ENCODE measurements at places on chromosomes 7 and 10.

DNA sequence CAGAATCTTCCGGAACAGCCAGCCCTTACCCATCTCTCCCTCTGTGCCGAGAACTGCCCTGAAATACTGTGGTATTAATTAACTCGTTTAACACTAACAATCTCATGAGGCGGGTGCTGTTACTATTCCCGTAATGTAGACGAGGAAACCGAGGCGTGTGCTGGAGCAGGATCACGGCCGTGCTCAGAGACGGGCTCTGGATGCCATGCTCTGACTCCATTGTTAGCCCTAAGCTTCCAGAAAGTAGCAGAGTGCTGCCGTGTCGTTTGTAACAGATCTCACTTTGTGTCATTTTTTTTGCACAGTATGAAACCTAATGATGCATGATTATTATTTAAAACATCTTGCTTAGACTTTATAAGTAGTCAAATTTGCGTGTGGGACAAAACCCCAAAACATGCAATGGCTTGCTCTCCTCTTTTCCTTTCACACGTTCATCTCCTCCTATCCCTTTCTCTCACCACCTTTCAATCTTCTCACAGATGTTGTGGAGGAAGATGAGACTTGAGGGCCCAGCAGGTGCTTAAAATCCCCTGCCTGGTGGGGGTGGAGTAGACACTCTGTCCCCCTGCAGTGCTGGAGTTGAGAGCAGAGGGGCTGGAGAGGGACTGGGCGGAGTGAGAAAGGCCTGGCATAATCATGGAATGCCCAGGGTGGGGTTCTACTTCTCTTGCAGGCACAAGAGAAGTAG, 482 bp upstream of the ACTR3C start:
- no peak for DNase-seq

GRCh38 chr10:54914049-54914448, 113.0 kb upstream of the PCDH15 start:
- no peak for DNase-seq

DNA sequence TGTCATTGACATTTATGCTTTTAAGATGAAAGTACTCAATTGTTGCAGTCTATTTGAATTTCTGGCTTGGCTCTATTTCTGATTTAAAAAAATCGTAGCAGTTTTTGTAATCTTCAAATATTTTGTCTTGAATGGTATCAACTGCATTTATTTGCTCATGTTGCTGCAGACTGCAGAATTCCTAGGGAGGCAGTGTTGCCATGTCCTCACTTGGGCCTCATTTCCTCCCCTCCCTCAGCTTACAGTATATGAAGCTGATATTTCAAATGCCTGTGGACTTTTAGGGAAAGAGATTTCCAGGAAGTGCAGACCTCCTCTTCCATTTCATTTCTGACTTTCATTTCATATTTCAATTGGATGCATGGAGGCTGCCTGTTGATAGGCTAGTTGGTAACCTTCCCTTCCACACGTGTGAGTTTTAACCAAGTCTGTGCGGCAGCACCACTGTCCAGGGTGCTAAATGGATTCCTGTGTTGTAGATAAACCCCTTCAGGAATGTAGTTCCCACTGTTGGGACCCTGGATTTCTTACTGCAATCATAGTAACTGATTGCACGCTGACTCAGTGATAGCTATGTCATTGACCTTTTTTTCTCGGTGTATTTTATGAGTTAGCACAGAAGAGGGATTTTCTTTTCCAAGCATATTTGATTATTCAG, 17.5 kb downstream of the VPS50 start:
- DNase-seq, result no peak

GRCh38 chr10:9091530-9092093, 1037.1 kb downstream of the GATA3 start:
- DNase-seq, result no peak

GRCh38 chr10:110600487-110601101, 33.1 kb downstream of the SMC3 start:
- peak; percentile 32 for DNase-seq

DNA sequence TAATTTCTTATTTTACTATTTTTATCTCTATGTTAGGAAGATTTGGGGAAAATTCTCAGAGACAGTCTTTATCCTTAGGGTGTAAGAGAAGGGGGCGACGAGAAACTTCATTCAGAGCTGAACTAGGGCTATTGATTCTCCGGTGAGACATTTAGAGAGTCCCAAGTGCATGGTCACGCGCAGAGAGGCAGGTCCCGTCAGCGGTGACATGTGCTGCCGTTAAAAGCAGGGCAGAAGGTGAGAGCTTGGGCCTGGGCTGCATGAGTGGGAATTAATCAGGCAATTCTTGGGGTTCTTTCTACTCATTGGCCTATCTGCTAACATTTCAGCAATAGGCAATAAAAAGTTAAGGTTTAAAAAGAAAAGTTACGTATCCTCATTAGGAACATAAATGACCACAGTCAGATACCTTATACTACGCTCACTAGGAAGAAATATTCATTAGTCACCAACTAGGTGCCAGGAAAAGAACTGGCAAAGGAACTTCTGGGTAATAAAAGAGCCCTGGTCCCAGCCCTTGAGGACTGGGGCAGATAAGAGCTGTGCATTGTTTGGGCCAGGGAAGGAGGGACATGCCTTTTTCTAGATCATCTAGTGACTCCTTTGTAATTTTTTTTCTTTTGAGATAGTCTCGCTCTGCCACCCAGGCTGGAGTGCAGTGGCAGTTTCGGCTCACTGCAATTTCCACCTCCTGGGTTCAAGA, 21.2 kb downstream of the PRKCQ start:
- DNase-seq, result no peak

GRCh38 chr7:17495655-17496394, 197.4 kb downstream of the AHR start:
- no peak for DNase-seq

DNA sequence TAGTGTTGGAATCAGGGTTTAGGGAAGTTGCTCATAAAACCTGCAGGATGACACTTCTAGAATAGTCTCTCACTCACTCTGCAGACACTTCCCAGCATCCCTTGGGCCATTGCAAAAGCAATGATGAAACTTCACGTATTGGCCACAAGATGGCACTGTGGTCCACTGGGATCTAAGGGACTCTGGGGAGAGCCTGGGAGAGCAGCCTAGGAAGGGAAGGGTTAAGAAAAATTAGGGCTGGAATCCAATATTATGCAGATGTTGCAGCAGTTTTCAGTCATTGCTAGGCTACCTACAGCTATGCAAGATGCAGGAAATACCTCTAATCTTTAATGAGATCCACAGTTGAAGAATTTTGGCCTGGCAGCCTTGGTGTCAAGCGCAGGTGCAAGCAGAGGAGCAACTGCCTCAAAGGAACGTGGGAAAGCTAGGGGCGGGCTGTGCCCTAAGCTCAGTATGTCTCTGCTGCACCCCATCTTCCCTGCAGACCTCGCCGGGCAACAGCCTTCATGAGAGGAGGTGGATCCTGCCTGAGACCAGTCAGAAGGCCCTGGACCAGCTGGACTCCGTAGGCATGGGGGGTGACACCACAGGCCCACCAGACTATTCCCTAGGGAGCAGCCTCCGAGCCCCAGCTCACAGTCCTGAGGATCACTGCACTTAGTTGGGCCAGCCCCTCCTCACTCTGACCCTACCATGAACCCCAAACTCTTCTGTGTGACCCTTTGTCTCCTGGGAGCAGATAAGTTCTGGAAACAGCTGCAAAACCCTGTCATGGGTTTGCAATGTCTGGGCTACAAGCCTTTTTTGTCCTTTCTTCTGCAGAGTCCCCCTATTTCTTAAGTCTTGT, 127.9 kb upstream of the PRSS58 start:
- peak; percentile 42 for DNase-seq

- no peak for DNase-seq
These were observed 44.6 kb downstream of the COL28A1 start for GRCh38 chr7:7491044-7491443.

- no peak for DNase-seq
These were observed 32.0 kb downstream of the ICA1 start for GRCh38 chr7:8229927-8230326.

- no peak for DNase-seq
These were observed 644 bp upstream of the ABI1 start for GRCh38 chr10:26861205-26861998.

All from fibroblast of skin of left biceps (primary cell).